ENCODE measurements at places on chromosomes 16 and 17.

- no peak for DNase-seq
These were observed 42.6 kb upstream of the RPH3AL start for GRCh38 chr17:395179-395578.

GRCh38 chr17:66517336-66518009 lies 215.1 kb downstream of the PRKCA start:
- DNase-seq: no peak

DNA sequence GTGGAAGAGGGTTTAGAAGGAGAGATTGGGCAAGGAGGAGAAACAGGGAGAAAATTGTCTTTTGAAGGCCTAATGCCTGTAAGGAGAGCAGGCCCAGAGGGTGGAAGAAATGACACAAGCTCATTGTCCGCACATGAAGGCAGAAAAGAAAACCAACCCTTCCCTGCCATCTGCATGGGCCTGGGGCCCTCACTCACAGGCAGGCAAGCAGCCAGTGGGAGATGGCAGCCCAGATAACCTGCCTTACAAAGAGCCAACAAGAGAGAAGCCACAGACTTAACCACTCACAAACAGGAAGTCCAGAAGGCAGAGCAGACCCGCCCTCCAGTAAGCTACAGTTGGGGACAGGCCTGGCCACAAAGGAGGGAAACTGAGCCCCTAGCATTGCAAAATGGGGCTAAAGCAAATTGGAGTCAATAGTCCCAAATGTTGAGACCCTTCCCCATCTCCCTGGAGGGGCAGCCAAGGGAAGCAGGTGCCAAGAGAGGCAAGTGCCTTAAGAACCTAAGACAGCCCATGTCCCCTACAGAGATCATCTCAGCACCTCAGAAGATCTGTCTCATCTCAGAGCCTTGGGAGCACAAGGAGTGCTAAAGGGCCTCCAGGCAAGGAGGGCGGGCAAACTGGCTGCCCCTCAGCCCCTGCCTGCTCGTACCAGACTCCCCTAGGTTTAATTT lies 7.3 kb upstream of the TSPOAP1 start:
- DNase-seq: peak; percentile 42

DNA sequence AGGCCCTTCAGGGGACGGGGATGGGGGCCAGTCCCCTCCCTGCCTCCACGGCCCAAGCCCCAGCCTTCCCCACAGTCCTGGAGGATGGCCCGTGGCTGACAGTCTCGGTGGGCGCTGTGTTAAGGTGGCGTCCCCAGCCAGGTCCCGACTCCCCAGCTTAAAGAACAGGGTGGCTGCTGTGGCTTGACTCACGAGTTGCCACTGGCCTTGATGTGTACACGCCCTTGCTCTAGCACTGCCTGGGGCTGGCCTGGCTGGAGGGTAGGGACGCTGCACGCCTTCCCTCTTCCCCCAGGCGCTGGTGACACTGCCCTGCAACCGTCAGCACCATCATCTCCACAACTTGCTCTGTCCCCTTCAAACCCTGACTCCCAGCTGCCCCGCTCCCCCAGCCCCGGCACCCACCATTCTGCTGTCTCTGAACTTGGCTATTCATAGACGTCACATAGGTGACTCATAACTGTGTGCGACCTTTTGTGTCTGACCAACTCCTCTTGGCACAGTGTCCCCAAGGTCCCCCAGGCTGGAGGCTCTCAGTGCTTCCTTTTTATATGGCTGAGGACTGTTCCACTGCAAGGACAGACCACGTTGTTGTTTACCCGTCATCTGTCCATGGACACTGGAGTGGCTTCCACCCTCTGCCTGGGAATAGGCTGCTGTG lies 6.3 kb downstream of the GNPTG start:
- no peak for DNase-seq

GRCh38 chr17:36183001-36183971 lies 6.8 kb upstream of the TBC1D3B start:
- no peak for DNase-seq

DNA sequence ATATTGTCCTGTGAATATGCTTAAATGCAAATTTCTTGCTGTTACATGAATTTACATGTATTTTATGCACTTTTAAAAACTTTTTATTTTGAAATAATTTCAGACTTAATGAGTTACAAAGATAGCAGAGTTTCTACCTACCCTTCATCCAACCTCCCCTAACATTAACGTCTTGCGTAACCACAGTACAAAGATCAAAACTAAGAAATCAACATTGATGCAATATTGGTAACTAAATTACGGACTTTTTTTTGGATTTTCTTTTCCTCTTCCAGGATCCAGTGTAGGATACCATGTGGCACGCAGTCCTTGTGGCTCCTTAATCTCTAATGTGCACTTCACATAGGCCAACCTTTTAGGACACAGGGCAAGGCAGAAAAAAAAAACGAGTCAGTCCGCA lies 124.9 kb downstream of the ABCC12 start:
- DNase-seq: no peak

GRCh38 chr17:73290399-73291259 lies 21.2 kb downstream of the CDC42EP4 start:
- DNase-seq: no peak

DNA sequence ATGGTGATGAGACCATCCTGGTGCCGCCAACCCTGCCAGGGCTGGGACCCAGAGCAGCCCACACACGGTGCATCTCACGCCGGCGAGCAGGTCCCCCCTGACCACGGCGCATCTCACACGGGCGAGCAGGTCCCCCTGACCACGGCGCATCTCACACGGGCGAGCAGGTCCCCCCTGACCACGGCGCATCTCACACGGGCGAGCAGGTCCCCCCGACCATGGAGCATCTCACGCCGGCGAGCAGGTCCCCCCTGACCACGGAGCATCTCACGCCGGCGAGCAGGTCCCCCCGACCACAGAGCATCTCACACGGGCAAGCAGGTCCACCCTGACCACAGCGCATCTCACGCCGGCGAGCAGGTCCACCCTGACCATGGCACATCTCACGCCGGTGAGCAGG lies 59.2 kb downstream of the MRM3 start:
- no peak for DNase-seq

DNA sequence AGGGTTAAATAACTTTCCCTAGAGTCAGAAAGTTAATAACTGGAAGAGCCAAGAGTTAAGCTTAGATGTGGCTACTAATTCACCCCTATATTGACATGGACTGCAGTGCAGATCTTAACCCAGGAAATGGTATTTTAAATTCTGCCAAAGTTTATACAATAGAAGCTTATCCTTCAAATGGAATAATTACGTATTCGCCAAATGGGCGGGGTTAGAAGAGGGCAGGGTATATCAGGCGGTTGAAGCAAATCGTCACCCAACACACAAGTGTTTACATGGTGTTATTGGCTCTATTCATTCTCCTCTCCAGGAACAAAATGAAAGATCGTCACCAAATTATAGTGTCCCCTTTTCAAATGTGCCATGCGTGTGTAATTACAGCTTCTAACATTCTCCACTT lies 182.7 kb downstream of the PRKCB start:
- no peak for DNase-seq

DNA sequence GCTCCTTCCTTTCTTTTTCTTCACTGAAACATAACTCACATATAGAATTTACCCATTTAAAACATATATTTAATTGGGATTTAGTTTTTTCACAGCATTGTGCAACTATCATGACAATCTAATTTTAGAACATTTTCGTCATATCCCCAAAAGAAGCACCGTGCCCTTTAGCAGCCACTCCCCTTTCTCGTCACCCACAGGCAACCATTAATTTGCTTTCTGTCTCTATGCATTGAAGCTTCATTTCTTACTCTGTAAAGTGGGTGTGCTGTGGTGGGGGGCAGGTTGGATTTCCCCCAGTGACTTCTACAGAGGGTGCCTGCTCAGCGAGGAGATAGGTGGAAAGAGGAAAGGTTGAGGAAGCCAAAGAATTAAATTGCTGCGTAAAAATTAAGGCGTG lies 35.8 kb downstream of the MRC2 start:
- DNase-seq: no peak

GRCh38 chr16:74752756-74753155 lies 21.9 kb downstream of the FA2H start:
- no peak for DNase-seq

GRCh38 chr17:2317796-2318195 lies 14.0 kb downstream of the SRR start:
- no peak for DNase-seq

DNA sequence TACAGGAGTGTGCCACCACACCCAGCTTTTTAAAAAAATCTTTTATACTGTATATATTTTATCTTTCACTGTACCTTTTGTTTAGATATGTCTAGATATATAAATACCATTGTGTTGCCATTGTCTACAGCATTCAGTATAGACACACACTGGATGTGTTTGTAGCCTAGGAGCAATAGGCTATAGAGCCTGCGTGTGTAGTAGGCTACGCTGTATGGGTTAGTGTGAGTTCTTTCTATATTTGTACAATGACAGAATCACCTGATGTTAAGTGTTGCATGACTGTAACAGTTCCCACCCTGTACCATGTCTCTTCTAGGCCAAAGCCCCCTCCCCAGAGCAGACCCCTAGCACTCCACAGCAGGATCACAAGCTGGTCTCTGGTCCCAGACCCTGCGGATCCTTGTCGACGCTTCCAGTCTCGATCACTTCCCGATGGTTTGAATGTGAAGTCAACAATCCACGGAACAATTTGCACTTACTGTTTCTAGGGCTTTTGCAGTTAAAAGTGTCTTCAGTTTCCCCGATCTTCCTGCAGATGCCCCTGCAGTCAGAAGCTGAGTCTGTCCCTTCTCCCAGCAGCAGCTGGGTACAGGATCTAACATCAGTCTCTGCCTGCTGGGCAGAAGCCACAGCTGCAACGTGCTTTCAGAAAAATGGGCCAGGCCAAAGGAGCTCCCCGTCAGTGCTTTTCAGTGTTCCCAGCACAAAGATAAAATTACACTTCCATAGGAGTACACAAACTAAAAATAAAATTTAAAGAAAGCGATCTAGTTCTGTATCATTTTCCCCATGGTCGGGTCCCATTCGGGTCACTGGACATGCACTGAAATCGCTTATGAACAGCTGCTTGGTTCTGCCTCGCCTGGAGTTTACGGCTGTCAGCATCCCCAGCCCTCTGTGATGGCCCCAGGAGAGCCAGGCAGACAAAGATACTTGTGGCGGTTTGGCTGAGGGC lies 35.4 kb downstream of the ADAM11 start:
- DNase-seq: no peak

GRCh38 chr17:61715348-61715747 lies 124.3 kb upstream of the NACA2 start:
- DNase-seq: no peak

DNA sequence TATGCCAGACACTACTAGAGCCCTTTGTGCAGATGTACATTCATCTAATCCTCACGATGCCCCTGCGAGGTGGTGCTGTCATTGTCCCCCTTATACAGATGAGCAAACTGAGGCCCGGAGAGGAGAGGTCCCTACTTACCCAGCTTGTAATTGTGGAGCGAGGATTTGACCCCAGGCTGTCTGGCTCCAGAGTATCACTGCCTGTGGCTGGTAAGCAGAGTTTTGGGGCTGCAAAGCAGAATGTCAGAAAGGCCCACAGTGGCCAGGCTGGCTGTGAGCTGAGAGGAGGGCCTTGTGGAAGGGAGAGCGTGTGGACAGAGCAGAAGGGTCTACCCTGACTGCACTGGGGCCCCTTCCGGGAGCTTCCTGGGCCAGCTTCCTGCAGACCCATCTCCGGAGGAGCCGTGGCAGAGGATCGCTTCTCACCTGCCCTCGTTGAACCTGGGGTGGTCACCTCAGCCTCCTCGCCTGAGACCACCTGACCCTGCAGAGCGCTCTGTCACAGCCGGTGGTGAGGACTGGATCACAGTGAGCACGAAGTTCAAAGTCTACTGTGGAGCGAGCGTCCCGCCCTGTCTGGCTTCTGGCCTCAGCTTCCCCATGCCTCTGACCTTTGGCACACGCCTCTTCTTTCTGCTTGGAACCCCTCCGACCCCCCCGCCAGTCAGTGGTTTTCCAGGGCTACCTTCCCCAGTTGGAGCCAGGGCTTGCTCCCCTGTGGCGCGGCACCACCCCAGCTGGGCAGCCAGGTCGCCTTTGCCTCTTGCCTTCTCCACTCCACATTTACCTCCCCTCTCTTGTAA lies 12.1 kb downstream of the CMIP start:
- DNase-seq: no peak

- DNase-seq: no peak
These were observed 56.0 kb upstream of the NACA2 start for GRCh38 chr17:61647047-61647446.

DNA sequence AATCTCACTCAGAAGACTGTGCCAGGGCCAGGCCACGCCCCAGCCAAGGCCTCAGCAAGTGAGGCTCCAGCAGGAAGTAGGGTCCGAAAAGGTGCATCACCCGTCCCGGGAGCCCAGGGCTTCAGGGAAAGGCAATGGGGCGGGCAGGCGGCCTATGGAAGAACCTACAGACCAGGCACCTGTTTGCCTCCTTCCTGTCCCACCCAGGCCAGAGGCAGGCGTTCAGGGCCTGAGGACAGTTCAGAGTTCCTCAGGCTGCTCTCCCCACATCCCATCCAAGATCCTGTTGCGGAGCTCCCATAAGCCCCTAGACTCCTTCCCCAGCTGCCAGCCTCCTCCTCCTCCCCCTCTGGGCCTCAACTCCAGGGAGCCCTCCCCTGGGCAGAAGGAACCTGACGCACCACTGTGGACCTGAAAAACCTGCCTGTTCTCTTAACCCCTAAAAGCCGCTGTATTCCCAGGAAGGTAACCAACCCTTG lies 2.3 kb downstream of the CLUH start:
- DNase-seq: no peak

All from stimulated activated CD4-positive, alpha-beta T cell treated with anti-CD3 and anti-CD28 coated beads, Interleukin-15, amount 100 ng/mL, for 1 hour (primary cell).